ENCODE measurements at places on chromosomes 7 and 10. TPM values are rescaled to one million over a fixed set of nuclear protein-coding genes. Genes with fewer than 3 reads are reported as not detected.
A peak's percentile ranks its signal among the peaks of the same experiment; 100 is the strongest.

The GPR158 gene
- total RNA-seq, result 2.1 TPM

The SMO gene
- total RNA-seq, result 1.8 TPM

The EN2 gene
- total RNA-seq, result 0.69 TPM

The TSPAN13 gene
- total RNA-seq, result 0.96 TPM

DNA sequence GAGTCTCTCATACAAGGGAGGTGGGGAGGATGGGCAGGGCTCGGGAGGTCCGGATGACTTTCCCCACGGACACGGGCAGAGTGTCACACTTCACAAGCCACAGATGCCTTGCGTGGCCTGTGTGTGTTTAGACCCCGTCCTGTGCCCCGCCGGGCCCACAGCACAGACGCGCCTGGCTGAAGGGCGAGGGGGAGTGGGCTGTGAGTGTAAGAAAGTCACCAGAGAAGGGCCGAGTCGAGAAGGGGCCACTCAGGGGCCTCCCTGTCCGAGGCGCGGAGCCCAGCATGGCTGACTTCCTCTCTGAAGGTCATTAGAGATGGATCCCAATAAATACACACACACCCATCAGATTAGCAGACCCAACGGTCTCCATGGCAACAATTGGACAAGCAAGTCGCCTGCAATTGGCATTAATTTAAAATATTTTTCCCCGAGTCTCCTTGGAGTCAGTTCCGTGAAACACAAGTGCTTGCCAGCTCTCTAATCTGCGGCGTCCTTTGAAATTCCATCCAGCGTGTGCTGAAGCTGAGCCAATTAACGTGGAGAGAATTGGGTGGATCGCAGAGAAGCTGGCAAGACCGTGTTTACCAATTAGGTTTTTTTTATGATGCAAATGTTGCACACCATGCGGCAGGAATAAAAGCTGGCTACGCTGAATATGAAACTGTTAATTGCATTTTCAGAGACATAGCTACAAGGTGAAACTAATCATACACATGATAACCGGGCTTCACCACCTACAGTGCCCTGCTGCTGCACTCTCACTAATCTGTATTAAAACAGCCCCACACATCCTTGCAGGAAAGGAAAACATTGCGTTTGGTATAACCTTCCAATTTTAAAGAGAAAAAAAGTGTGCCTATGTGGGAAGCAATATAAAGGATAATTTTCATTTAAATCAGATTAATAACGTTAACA, 571.2 kb downstream of the PTPRN2 start:
- DNase-seq, result no peak

GRCh38 chr7:132117181-132117580, 459.1 kb downstream of the PLXNA4 start:
- DNase-seq, result peak; percentile 1

DNA sequence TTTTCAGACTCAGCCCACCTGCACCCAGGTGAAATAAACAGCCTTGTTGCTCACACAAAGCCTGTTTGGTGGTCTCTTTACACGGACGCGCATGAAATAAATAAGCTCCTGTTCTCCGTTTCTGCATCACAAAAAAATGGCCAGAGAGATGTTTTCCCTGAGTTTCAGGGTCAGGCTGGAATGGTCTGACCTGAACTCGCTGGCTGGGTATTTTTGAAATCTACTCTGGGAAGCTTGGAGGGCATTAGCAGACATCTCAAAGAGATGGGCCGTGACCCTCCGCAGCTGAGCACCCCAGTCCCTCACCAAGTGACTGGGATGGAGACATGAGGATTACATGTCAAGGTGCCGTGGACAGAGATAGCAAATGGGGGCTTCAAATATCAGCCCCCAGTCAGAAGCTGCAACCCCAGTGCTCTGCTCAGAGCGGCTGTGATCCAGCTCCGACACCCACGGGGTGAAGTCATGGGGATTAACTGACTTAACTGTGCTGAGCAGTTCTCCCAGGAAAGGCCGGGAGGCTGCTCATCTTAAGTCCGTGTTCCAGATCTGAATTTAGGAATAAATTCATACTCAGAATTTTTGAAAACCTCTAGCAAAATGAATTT, 22.3 kb downstream of the CALML5 start:
- peak; percentile 34 for DNase-seq
